ENCODE measurements at places on chromosomes 1 and 21.

- peak; percentile 95 for DNase-seq
These were observed 54.1 kb downstream of the LDLRAD2 start for GRCh38 chr1:21865943-21866706.

DNA sequence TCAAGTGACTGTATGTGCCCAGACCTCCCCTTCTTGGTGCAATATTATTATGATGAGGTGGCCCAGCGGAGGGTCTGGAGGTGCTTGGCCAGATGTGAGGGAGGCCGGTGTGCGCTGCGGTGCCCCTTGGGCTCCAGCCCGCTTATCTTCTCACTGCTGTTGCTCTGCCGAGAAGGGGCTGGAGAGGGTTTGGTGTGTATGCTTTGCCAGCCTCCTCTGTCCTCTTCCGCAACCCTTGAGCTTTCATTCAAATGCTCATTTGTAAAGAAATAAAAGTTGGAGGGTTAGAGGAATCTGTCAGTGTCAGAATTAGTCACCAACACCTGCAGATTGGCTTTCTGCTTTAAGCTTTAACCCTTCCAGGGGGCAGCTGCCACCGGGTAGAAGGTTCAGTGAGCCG is 19.7 kb downstream of the RNF220 start:
- no peak for DNase-seq

DNA sequence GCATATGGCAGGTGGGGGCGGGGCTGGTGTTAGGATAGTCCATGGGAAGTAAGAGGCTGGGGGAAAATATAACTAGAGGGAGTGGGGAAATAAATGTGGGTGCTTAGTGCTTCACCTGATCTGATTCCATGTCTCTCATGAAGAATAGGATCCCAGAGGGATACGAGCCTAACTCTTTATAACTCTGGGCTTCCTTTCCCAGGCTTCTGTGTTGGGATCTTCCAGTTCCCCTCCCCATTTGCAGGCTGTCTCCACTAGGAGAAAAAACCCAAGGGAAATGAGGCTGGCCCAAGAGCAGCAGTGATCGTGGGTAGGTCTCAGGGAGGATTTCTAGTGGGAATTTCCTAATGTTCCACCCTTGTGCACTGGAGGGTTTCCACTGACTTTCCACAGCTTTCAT is 1.6 kb downstream of the KCNJ9 start:
- DNase-seq: no peak

- DNase-seq: peak; percentile 73
These were observed 10.9 kb downstream of the WNT4 start for GRCh38 chr1:22131875-22132486.

DNA sequence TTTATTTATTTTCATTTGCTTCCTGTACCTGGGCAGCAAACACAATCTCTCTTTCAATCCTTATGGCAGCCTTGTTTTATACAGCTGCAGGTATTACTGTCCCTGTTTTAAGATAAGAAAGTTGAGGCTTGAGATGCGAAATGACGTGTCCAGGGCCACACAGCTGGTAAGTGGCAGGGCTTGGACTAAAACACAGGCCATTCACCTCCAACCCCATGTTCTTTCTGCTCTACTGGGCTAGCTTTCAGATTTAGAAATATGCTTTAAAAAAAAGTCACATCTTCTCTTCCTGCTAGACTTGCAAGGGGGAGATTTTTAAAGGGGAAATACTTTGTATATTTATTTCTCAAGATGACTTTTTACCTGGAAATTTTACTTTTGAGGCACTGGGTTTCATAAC is 62.8 kb downstream of the CNST start:
- no peak for DNase-seq

- no peak for DNase-seq
These were observed 78.6 kb downstream of the MORN1 start for GRCh38 chr1:2312515-2313301.

DNA sequence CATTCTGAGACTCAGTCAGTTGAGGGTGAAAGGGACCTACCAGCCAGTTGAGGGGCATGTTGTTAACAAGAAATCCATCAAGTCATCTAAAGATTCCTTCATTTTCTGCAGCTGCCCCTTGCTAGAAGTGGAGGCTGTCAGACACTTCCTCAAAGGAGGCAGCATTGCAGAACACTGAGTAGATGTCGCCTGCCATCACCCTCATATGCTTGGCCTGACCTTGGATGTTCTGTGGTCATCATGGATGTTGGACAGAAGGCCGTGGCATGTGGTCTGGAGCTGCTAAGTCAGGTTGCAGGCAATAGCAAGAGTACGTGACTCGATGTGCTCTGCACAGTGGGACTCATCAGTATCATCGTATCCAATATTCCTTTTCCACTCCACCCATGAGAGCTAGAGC is 70.6 kb downstream of the GATAD2B start:
- DNase-seq: no peak

- DNase-seq: no peak
These were observed 257.4 kb upstream of the PLXNA2 start for GRCh38 chr1:208501542-208501941.

- DNase-seq: no peak
These were observed 30.2 kb upstream of the SLC22A15 start for GRCh38 chr1:115946116-115946515.

- peak; percentile 27 for DNase-seq
These were observed 51.9 kb upstream of the C8B start for GRCh38 chr1:57017717-57018116.

DNA sequence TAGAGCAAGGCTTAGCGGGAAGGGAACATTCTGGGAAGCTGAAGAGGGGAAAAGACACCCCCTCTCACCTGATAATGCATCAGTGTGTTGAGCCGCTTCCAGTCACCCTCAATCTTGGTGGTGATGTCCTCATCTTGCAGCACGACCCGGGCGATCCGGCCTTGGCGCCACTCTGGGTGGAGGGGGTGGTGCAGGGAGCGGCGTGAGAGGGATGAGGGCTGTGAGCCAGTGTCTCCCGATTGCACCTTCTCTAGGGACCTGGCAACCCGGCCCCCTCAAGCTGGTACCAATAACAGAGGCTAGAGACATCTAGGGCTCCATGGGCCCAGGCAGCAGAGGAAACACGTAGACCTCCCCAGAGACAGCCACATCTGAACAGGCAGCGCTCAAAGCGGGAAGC is 127.4 kb upstream of the CD34 start:
- DNase-seq: no peak

GRCh38 chr1:201156346-201156745 is 2.1 kb upstream of the TMEM9 start:
- DNase-seq: peak; percentile 23

DNA sequence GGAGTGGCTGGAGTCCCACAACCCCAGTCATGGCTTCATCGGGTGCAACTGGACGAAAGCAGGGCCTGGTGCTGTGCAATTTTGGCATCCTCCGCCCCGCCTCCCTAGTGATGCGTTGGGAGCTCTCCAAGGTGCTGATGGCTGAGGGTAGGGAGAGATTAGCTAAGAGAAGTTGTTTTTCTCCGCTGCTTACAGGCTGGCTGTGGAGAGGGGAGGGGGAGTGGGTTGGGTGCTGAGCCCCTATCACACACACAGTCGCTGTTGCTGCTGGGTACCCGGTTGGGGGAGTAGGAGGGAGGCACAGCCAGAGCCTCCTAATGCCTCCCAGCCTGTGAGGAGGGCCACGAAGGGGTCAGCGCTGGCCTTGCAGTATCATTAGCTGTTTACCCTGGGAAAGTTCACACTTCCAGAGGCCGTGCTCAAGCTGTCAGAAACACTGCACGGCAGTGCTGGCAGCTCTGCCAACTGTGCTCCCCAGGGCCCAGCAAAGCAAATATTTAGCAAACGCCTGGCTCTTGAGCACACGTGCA is 110.0 kb downstream of the GRIK3 start:
- DNase-seq: peak; percentile 37

GRCh38 chr1:54227891-54228310 is 27.9 kb downstream of the MRPL37 start:
- peak; percentile 27 for DNase-seq

DNA sequence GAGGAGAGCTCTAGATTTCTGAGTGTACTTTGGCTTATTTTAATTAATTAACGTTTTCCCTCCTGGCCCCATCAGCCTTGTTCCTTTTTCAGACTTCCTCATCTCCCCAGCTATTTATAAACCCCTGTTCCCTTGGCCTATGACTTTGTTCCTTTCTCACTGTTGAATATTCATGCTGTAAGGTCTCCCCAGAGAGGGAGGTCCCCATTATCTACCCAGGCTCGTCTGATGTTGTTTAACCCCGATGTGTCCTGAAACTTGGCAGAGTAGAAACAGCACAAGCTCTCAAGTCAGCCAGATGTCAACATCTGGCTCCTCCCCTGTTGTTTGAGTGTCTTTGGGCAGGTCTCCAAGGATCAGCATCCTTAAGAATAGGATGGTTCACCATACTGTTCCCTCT is 153.6 kb downstream of the HIVEP3 start:
- no peak for DNase-seq

GRCh38 chr1:36183309-36183856 is 27.4 kb downstream of the MAP7D1 start:
- no peak for DNase-seq

GRCh38 chr1:183477986-183478781 is 5.9 kb downstream of the SMG7 start:
- DNase-seq: peak; percentile 5

All from erythroblast (primary cell).